Activated CD4-positive, alpha-beta T cell treated with anti-CD3 and anti-CD28 coated beads, Interleukin-2, amount 10 ng/mL, durations not matched to agents 7 days and 5 days (primary cell): ENCODE measurements at places on chromosomes 12 and 14.

GRCh38 chr12:42793166-42793565, 203.6 kb upstream of the PRICKLE1 start:
- no peak for DNase-seq

DNA sequence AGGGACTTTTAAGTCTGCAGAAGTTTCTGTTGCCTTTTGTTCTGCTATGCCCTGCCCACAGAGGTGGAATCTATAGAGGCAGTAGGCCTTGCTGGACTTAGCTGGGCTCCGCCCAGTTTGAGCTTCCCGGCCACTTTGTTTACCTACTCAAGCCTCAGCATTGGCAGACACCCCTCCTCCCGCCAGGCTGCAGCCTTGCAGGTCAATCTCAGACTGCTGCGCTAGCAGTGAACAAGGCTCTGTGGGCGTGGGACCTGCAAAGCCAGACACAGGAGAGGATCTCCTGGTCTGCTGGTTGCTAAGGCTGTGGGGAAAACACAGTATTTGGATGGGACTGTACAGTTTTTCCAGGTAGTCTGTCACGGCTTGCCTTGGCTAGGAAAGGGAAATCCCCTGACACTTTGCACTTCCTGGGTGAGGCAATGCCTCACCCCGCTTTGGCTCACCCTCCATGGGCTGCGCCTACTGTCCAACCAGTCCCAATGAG, 43.7 kb downstream of the CCDC59 start:
- no peak for DNase-seq

- no peak for DNase-seq
Measured at GRCh38 chr14:73057944-73058223, 450 bp upstream of the RBM25 start.

DNA sequence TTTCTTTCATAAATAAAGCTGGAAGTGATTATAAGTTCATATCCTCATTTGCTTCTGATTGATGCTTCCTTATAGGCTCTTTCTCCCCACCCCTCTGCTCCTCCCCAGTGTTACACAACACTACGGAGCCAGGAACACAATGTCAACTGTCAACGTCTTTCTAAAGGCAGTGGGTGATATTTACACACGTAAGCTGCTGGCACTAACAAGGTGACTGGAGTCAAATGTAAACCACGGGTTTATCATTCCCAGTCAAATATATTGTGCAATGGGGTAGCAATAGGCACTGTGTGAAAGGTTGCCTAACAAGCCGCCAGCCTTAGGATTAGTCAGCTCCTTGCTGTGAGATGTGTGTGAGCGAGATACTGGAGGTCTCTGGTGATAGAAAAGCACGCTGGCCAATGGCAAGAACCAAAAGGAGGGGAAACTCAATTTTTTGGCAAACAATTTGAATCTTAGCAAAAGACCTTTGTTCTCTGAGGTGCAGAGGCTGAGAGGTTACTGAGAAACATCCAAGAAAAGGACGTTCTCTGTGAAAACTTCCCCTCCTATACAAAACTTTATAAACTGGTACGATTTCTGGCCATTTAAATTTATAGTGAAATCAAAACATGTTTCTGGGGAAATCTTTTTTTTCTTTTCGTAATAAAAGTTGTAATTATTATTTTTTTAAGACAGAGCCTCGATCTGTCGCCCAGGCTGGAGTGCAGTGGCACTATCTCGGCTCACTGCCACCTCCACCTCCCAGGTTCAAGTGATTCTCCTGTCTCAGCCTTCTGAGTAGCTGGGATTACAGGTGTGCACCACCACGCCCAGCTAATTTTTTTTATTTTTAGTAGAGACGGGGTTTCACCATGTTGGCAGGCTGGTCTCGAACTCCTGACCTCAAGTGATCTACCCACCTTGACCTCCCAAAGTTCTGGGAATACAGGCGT, 22.3 kb upstream of the HECTD1 start:
- DNase-seq, result no peak

- no peak for DNase-seq
Measured at GRCh38 chr14:104780513-104781030, 15.0 kb downstream of the AKT1 start.
